ENCODE measurements at places on chromosomes 1 and 21. TPM values are rescaled to one million over a fixed set of nuclear protein-coding genes. Genes with fewer than 3 reads are reported as not detected.
A peak's percentile ranks its signal among the peaks of the same experiment; 100 is the strongest.

- DNase-seq = no peak
Measured at GRCh38 chr1:67814121-67814772, 19.0 kb downstream of the GNG12 start.

Gene CD1D
- 1.6 TPM for total RNA-seq

DNA sequence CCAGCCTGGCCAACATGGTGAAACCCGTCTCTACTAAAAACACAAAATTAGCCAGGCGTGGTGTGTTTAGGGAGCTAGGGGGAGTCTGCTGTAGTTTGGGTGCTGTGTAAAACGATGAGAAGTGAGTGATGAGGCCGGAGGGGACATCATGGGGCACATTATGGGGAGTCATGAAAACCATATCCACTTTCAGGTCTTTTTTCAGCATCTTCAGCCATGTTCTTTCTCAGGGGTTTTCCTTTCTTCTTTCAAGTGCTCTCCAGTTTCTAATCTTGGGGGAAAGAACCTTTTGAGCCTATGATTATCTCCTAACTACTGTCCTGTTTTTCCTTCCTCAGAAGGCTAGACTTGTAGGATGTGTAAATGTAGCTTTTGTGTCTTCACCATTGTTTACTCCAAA is 14.4 kb downstream of the KDM4A start:
- DNase-seq = no peak

DNA sequence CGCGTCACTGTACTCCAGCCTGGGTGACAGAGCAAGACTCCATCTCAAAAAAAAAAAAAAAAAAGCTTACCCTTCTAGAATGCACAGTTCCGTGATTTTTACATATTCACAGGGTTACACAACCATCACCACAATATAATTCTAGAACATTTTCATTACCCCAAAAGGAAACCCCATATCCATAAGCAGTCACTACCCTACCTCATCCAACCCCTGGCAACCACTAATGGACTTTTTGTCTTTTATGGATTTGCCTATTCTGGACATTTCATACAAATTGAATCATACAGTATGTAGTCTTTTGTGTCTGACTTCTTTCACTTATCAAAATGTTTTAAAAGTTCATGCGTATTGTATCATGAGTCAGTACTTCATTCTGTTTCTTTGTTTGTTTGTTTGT is 22.8 kb downstream of the SYF2 start:
- no peak for DNase-seq

- DNase-seq = peak; percentile 61
Measured at GRCh38 chr1:155776414-155776813, 80.6 kb downstream of the GON4L start.

DNA sequence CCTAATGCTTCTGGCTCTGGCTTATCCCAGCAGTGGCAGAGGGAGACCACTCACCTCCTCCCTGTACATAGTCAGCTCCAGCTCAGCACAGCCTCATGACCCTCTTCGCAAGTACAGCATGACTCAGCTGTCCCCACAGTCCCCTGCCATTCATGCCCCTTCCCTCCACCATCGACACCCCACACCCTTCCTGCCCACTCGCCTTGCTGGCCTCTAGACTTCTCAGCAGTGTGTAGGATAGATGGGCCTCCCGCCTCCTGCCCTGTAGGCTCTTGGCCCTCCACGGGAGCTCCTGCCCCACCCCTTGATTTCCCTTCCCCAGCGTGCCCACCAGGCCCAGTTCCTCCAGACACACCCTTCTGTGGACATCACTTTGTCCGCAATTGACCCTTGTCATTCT is 9.8 kb downstream of the NPR1 start:
- no peak for DNase-seq

Gene PLEKHN1
- total RNA-seq = not detected

- DNase-seq = no peak
Measured at GRCh38 chr1:99691175-99691574, 45.3 kb downstream of the PALMD start.

GRCh38 chr1:226481133-226481532 is 67.4 kb upstream of the STUM start:
- no peak for DNase-seq

GRCh38 chr1:89598450-89599331 is 34.2 kb upstream of the LRRC8C start:
- no peak for DNase-seq

DNA sequence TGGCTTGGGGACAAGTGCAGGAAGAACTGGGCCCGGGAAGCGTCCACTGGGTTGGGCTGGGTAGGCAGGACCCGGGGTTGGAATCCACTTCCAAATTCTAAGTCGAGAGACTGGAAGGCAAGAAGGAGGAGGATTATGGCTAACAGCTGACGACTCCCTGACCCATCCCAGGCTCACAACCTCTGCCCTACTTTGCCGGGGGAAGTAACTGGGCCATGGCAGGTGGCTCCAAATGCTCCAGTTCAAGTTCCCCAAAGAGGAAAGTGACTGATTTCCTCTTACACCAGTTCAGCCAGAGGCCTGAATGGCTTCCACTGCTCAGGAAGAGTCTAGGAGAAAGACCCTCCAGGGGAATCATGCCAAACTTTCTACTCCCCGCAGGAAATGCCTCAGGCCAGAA is 11.4 kb downstream of the EMC1 start:
- DNase-seq = no peak

GRCh38 chr21:18705971-18706370 is 302.4 kb upstream of the TMPRSS15 start:
- no peak for DNase-seq

GRCh38 chr1:58778385-58779000 is 5.4 kb downstream of the JUN start:
- no peak for DNase-seq

DNA sequence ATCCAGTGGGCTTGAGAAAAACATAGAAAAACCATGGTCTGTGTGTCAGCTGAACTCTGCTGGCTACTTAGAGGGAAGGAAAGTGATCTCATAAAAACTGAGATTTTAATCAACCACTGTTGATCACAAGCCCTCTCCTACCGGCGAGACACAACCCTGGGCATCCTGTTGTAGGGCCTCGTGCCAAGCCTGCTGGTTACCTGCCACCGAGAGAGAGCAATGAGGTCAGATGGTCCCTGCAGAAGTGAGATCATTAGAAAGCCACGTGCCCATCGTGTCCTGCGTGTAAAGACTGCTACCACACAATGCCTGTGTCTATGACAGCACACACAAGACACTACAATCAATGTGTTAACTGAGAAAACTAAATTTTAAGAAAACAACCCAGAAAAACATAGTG is 41.7 kb upstream of the GPR153 start:
- DNase-seq = no peak

DNA sequence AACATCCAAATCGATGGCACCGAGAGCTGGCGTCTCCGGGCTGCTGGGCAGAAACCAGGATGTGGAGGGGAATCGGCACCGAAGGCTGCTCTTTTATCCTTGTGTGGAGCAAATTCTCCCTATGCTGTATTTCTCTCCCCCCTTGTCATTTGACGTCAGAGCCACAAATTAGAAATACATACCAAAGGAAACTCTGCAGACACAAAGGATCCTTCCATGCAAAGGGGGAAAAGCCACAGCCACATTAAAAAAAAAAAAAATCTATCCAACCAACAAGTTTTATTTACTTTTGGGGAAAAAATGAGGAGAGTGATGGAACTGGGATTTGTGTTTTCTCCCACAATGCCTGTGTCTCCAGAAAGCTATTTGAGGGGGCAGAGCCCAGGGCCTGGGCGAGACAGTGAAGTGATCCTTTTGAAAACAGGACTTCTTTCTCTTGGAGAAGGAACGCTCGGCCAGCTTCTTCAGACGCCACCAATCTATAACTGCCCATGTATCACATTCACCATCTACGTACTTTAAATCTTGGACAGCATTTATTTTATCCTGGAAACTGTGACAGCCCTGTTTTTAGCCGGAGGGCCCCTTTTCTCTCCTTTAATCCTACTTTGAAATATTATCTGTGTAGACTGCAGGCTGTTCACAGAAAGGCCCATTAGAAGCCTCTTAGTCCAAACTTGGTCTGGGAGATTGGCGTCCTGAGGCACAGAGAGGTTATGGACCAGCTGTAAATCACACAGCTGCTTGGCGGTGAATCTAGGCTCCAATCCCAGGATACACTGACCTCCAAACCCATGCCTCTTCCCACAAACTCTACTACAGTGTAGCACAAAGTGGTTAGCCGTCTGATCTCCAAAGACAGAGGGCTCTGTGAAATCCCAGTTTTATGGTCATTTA is 4.5 kb downstream of the KANK4 start:
- no peak for DNase-seq

DNA sequence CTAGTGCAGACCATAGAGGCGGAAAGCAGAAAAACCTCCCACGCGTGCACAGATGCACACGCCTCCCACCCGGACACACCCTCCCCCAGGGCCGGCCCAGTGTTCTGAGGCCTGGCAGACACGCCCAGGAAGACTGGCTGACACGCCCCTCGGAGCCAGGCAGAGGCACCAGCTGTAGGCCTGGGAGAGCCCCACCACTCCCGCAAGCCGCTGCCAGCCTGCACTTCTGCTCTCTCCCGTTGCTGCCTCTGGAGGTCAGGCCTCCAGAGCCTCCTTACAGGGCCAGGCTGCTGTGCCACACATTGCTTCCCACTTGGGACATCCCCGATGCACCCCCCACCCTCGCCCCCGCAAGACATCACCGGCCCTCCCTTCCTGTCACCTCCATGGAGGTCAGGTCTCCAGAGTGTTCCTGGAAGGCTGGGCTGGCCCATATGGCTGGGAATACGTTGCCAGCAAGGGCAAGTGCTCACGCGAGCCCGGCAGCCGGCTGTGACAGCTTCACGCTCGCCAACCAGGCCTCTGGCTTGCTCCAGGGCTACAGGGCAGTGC is 40.4 kb downstream of the CASZ1 start:
- DNase-seq = peak; percentile 84

Gene BSND
- total RNA-seq = not detected

DNA sequence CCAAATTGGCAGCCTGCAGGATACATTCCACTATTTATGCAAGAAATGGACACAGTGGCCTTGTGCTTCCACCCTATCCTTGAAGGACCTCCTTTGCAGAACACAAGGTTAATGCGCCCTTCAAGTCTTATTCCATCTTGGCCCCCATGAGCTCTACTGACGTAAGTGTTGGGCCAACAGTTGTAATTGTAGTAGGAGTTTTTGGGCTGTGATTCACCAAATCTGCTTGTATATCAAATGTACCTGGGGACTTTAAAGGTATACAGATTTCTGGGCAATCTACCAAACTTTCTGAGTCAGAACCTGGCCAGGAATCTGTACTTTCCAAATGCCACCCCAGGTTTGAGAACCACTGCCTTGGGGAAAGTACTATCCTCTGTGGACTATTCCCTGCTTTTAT is 100.9 kb upstream of the MARK1 start:
- DNase-seq = no peak

DNA sequence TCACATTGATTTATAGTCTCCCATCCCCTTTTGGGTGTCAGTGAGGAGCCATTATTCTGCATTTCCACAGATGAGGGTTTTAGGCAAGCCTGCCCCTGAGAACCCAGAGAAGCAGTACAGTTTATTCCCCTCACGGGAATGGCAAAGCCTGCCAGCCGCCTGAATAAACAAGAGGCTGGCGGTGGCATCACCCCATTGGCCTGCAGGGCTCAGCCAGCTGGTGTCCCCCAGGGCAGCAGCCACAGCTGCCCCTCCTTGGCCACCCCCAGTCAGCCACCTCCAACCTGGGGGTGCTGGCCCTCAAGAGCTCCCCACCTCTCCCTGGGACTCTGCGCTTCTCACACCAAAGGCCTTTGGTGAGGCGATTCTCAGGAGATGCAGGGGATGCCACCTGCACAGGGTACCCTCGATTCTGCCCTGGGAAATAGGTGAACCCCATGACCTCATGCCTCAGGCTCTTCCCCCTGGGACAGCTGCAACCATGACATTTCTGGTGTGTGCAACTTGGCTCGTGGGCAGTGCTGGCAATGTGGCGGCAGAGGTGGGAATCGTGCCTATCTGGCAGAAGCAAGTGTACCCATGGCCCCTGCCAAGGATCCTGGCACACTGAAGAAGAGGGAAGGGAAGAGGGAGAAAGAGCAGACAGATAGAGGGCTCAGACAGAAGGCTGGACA is 14.0 kb downstream of the OLFML2B start:
- DNase-seq = no peak

Gene CFH
- total RNA-seq = 37.5 TPM

DNA sequence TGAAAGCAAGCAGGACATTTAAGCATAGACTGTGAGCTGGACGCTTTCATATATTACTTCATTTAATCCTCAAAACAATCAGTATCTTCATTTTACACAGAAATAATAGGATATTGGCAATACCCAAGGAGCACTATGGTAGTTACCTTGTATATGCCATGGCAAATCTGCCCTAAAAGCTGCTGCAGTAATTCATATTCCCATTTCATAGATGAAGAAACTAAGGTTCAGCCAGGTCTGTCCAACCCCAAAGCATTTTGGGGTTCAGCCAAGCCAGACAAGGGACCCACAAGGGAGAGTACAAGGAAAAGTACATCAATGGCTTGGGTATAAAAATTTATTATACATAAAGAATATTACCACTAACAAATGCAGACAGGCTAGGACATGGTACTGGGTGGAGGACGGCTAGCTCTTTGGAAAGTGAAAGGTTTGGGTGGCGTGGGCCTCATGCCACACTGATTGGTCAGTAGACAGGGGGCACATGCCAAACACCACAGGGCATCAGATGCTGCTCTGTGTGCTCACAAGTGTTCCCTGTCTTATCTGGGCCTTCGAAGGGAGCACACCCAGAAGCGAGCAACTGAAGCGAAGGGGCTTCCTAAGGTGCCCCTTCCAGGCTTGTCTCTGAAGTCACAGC is 23.9 kb upstream of the PTAFR start:
- no peak for DNase-seq

Gene MTHFR
- 12.7 TPM for total RNA-seq

Gene OR10J1
- total RNA-seq = not detected
